ENCODE measurements at places on chromosomes 6 and 20.

- no peak for DNase-seq
These were observed 16.7 kb downstream of the VAPB start for GRCh38 chr20:58405504-58406291.

DNA sequence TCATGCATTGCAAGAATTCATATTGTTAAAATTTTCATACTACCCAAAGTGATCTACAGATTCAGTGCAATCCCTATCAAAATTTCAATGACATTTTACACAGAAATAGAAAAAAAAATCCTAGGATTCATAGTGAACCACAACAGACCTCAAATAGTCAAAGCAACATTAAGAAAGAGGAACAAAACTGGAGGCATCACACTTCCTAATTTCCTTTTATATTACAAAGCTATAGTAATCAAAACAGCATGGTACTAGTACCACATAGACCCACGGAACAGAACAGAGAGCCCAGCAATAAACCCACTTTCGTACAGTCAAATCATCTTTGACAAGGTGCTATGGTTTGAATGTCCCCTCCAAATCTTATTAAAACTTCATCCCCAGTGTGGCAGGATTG, 39.7 kb downstream of the NTSR1 start:
- DNase-seq, result no peak

GRCh38 chr6:30885999-30886896, 1.9 kb downstream of the DDR1 start:
- peak; percentile 41 for DNase-seq

GRCh38 chr6:33987531-33988021, 158.3 kb downstream of the GRM4 start:
- no peak for DNase-seq

DNA sequence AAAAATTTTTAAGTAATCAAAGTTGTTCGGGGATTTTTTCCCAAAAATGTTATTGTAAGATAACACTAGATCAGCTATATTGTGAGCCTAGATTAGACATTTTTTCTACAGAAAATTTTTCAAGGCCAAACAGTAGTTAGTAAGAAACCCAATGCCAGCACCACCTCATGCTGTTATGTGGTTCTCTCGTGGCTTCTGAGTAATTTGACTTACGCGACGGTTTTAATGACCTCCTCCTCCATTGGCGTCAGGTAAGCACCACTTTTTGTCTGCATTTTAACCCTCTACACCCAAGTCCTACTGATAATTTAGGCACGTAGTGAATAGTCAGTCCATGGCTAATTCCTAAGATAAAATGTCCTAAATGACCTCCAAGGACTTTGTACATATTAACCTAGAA, 9.7 kb downstream of the RPS6KA2 start:
- no peak for DNase-seq

DNA sequence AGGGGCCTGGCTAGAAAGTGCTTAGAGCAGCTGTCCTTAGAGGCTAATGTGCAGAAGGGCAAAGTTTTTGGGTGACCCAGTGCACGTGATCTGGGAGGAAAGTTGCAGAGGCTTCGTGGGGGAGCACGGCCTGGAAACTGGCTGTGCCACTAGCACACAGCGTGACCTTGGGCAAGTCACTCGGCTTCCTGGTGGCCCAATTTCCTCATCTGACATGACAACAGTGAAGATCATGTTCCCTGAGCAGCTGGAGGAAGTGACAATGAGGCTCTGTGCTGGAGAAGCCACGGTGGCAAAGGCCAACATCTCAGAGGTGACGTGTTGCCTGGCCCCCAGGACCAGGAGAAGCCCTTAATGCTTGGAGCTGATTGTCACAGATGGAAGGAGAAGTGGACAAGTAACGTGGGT, 99.5 kb downstream of the FOXC1 start:
- DNase-seq, result no peak

- DNase-seq, result no peak
These were observed 99.5 kb upstream of the IYD start for GRCh38 chr6:150269130-150269856.

GRCh38 chr6:88780714-88781389, 182.6 kb downstream of the RNGTT start:
- DNase-seq, result peak; percentile 63

- DNase-seq, result no peak
These were observed 29.6 kb upstream of the SYNDIG1 start for GRCh38 chr20:24439737-24440387.

DNA sequence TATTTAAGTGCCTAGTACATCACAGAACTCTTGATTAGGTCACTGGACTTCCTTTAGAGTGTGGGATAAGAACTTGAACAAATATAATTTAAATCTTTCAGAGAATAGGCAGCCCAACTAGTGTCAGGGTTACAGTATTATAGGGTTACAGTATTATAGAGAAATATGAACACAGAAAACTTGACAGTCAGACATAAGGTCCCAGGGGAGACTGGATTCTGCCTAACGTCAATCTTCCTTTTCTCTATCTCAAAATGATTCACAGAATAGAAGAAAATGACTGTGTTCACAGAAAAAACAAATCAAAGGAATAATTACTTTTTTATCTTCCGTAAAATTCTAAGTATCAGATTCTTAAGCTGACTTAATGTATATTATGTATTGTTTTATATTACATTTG, 623.8 kb downstream of the HTR1B start:
- DNase-seq, result no peak

DNA sequence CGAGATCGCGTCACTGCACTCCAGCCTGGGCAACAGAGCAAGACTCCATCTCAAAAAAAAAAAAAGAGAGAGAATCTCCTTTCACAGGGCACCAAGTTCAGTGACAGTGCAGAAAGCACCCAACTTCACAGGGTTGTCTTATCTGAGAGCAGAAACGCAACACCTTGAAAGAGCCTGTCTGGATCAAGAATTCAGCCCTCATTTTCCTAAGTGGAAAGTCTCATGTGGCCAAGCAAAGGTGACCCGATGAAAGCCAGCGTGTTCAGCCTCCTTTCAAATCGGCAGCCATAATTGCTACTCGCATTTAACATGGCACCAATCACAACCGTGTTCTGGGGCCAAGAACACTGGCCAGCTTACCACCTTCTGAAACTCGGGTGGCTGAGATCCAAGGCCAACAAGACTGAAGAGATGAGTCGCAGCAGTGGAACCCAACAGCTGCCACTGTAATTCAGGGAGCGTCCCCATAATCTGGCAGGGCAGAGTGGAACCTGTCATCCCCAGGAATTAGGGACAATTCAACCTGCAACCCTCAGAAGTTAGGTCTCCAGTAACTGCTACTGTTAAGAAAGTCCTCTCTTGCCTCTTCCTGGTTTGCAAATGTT, 536.7 kb upstream of the JARID2 start:
- no peak for DNase-seq

GRCh38 chr20:37901654-37902503, 1.0 kb upstream of the VSTM2L start:
- DNase-seq, result no peak

- DNase-seq, result peak; percentile 50
These were observed 162.2 kb downstream of the TBXT start for GRCh38 chr6:166005401-166005943.

DNA sequence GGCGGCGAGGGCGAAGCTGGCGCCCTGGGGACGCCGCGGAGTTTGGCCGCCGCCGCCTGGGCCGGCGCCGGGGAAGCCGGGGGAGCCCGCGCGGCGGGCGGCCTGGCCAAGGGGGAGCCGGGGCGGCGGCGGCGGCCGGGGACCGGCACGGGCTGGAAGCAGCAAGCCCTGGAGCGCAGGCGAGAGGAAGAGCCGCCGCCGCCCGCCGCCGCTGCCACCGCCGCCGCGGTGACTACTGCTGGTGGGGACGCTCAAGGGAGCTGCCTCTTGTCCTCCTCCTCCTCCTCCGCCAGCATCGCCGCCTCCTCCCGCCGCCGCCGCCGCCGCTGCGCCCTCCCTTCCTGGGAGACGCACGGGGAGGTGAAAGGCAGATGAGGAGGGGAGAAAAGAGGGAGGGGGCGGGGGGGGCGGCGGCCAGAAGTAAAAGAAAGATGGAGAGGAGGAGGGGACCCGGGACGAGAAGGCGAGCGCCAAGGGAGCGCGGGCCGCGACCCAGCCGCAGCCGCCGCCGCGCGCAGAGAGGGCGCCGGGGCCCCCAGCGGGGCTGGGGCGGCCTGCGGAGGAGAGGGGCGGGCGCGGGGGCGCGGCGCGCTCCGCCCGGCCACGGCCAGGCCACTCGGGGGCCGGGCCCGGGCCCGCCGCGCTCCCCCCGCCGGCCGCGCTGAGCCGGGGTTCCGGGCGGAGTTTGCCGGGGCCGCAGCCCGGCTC, 846 bp downstream of the PDE10A start:
- DNase-seq, result no peak
